ENCODE measurements at places on chromosomes 5 and 9. TPM values are rescaled to one million over a fixed set of nuclear protein-coding genes. Genes with fewer than 3 reads are reported as not detected.
A peak's percentile ranks its signal among the peaks of the same experiment; 100 is the strongest.

- no peak for DNase-seq
Observed at GRCh38 chr5:155836089-155836803, 490.7 kb upstream of the SGCD start.

GRCh38 chr5:91074615-91075014, 308.5 kb downstream of the ARRDC3 start:
- DNase-seq: no peak

DNA sequence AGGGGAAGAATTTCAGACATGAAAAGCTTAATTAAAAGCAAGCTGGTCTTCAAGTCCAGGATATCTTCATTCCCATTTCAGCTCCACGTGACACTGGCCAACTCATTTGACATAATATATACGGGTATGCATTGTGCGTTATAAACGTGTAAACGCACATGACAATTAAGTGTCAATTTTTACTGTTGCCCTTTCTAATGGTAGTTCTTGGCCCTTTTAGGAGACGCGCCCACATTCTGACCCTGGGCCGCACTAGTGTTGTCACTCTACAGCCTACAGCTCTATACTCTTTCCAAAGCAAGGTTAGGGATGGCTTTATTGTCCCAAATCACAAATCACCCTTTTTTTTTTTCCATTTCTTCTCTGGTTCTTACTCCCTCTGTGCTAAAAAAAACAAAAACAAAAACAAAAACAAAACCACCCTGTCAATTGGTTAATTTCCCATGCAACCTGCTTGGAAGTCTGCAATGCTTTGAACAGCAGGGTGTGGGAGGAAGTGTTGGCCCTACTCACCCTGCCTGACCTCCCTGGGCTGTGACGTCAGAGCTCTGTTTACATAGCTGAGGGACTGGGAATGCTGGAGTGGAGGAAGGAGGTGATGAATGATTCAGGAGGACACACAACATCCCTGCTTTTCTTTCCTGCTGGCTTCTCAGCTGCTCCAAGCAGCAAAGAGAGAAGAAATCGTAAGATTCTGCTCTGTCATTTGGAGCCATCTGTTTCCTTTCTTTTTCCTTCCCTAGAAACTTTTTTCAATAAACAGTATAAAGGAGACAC, 19.3 kb downstream of the RFK start:
- peak; percentile 66 for DNase-seq

KDM4C gene
- polyA plus RNA-seq: 21.6 TPM

ISCA1 gene
- polyA plus RNA-seq: 61.3 TPM

DNA sequence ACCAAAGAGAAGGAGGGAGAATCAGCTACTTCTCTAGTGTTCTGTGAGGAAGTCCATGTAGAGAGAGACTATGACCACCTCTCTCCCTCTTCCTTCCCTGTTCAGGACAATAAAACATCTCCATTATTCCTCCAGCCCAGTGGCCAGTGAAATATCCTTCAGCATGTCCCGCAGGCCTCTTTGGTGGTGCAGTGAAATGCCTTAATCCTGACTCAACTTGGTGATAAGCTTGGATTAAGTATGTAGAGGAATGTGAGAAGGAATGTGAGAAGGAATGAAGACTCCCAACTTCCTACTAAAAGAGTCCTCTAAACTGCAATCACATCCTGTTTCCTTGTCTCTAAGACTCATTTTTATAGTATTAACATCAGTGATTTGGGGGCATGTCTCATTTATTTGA, 167.3 kb downstream of the TRPM3 start:
- DNase-seq: no peak

- DNase-seq: no peak
Observed at GRCh38 chr5:32170303-32171151, 3.6 kb downstream of the GOLPH3 start.

DNA sequence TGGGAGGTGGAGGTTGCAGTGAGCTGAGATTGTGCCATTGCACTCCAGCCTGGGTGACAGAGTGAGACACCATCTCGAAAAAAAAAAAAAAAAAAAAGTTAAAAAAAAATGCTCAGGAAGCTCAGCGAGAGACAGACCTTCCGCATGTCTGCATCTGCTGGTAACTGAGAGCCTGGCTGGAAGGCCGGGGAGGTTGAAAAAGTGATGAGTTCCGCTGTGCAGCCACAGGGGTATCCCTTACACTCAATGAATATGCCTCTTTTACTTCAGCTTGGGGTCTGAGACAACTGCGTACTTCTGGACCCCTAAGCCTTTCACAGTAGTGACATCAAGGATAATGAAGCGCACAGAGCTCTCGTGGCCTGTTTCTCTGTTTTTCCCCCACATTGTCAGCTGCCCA, 179.9 kb upstream of the KLF4 start:
- no peak for DNase-seq

PCDHB3 gene
- polyA plus RNA-seq: 2.3 TPM

GRCh38 chr5:116454417-116454927, 120.2 kb downstream of the SEMA6A start:
- peak; percentile 38 for DNase-seq

LCN9 gene
- polyA plus RNA-seq: not detected

GRCh38 chr9:94809778-94810177, 83.3 kb downstream of the AOPEP start:
- no peak for DNase-seq

- DNase-seq: no peak
Observed at GRCh38 chr5:173645437-173645807, 29.0 kb upstream of the BOD1 start.

GRCh38 chr5:132951897-132952296, 11.5 kb downstream of the AFF4 start:
- no peak for DNase-seq

SPINK6 gene
- not detected for polyA plus RNA-seq

Data from left kidney (tissue), 8 donors.